ENCODE measurements at places on chromosomes 5 and 9. TPM values are rescaled to one million over a fixed set of nuclear protein-coding genes. Genes with fewer than 3 reads are reported as not detected.

Gene ROR2
- 0.03 TPM for total RNA-seq

Gene FAM221B
- total RNA-seq, result not detected

Gene LHX6
- total RNA-seq, result 0.77 TPM

Gene KCNV2
- total RNA-seq, result not detected

Gene CER1
- not detected for total RNA-seq

Gene ACSL6
- total RNA-seq, result 0.03 TPM

DNA sequence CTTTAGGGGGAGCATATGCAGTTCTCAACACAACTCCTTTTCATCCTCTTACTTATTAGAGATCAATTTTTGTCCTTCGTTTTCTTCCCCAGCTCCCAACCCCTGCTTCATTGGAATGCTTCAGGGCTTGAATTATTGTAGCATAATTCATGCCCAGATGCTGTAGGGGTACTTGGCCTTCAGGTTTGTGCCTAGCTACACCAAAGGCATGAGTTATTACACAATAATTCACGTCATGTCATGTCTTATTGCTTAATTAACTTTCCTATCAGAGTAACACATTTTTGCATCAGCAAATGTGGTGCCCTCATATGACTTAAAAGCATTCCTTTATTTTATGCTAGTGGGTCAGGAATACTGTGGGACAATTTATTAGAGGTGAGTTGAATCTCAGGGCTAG is 507.2 kb downstream of the NFIB start:
- no peak for DNase-seq

GRCh38 chr5:119323601-119324000 is 32.2 kb upstream of the TNFAIP8 start:
- DNase-seq, result peak; percentile 25

GRCh38 chr5:148267962-148268361 is 632 bp upstream of the SPINK13 start:
- no peak for DNase-seq

DNA sequence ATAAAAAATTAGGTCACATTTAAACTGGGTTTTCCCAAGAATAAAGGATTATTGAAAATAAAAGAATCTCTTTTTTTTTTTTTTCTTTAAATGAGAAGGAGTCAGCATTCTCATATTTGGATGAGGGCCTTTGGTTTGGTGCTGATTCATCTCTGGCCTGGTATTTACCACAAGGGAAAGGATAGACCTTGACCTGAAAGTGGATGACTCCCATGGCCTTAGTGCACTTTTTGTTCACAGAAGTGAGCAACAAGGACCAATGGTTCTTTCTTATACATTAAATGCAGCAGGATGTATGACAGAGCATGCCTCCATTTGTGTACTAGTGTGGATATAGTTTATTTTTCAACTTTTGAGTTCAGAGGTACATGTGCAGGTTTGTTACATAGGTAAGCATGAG is 6.9 kb downstream of the YTHDC2 start:
- DNase-seq, result peak; percentile 63

GRCh38 chr9:78921341-78921740 is 624.4 kb downstream of the PSAT1 start:
- no peak for DNase-seq

DNA sequence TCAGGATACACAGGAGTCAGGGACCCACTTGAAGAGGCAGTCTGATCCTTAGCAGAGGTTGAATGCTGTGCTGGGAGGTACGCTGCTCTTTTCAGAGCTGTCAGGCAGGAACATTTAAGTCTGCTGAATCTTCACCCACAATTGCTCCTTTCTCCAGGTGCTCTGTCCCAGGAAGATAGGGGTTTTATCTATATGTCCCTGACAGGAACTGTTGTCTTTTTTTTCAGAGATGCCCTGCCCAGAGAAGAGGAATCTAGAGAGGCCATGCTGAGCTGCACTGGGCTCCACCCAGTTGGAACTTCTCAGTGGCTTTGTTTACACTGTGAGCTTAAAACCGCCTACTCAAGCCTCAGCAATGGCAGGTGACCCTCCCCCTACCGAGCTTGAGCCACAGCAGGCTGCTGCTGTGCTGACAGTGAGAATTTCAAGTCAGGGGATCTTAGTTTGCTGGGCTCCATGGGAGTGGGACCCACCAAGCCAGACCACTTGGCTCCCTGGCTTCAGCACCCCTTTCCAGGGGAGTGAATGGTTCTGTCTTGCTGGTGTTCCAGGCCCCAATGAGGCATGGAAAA is 169.0 kb downstream of the FBXL17 start:
- peak; percentile 3 for DNase-seq

GRCh38 chr9:91776409-91777291 is 173.4 kb downstream of the ROR2 start:
- no peak for DNase-seq

GRCh38 chr9:93466416-93467061 is 13.2 kb upstream of the FAM120AOS start:
- DNase-seq, result no peak

DNA sequence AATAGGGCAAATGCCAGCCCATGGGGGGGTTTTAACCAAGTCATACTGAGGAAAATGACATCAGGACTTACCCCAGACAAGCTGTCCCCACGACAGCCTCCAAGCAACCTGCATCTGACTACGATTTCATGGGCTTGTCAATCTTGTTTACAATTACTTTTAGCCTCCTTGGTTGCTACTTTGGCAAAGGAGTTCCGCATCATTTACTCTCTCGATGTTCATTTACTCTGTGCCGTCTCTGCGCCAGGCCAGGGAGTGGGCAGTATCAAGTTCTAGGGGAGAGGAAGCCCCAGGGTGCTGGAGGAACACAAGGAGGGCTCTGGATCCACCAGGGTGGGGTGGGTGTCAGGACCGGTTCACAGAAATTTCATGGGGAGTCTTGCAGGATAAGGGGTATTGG is 23.9 kb downstream of the PTPN3 start:
- no peak for DNase-seq

DNA sequence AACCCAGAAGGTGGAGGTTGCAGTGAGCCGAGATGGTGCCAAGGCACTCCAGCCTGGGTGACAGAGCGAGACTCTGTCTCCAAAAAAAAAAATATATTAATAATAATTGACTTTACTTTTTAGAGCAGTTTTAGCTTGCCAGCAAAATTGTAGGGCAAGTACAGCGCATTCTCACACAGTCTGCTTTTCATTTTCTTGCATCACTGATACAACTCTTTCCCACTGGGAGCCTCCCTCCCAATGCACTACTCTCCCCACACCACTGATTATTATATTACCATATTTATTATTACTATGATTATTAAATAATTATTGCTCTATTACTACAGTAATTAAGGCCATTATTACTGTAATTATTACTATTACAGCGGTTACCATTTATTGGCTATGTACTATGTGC is 212.8 kb downstream of the GNA14 start:
- no peak for DNase-seq

DNA sequence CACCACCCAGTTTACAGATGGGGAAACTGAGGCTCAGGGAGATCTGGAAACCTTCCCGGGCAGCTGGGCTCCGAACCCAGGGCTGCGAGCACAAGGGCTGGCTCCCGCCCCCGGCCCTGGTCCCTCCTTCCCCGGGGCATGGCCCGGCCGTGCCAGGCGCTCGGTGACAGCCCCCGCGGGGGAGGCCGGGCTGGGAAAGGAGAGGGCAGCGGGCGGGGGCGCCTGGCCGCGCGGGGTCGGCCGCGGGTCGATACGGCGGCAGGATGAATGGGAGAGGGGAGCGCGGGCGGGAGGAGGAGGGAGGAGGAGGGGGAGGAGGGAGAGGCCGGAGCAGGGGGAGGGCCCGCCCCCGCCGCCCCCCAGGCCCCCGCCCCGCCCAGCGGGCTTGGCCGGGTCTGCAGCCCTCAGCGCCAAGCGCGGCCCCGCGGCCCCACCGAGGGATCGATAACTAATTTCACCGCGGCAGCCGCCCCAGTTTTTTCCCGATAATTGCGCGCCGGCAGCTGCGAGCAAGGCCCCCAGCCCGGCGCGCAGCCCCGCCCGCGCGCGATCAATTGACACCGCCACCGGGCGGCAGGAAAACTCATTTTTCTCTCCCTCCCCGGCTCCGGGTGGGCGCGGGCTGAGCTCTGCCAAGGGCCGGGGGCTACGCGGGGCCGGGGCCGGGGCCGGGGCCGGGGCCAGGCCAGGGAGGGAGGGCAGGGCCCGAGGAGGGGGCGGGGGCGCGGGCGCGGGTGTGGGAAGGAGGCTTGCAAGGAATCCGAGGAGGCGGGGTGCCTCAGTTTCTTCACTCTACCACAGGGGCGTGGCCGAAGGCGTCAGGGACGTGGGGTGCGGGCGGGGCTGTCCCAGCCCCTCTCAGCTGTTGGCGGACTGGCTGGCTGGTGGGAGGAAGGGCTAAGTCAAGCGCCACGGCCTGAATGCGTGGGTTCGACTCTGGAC is 52.1 kb downstream of the C9orf50 start:
- no peak for DNase-seq

DNA sequence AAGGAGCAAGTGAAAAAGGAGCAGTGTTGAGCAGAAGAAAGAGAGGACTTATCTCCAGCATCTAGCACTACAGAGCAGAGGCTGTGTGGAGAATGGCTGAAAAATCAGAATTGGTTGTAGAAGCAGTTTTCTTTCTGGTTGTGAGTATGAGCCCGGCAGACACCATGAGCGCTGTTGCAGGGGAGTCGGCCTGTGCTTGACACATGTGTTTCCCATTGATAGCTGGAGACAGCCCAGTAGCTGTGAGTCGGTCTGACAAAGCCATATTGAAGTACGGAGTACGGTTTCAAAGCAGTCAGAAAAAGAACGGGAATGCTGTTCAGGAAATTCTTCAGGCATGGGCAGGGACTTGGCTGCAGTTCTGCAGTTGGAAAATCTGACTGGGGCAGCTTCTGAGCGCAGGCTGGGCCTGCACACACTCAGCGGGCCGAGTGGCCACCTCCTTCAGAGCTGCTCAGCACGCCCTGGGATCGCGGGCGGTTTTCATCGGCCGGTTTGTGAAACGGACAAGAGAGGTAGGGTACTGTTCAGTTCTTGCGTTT is at the start of gene SGCD:
SGCD (plus strand) TSS at position 447 of the 542 bp plus-strand sequence.
- peak; percentile 55 for DNase-seq

- no peak for DNase-seq
Observed at GRCh38 chr9:6692881-6693361, 47.4 kb upstream of the GLDC start.

- DNase-seq, result peak; percentile 34
Observed at GRCh38 chr5:16234598-16234997, 55.0 kb upstream of the MARCHF11 start.
